NCI-H187 treated with DMSO at 0.1 percent for 48 hours (cell line): ENCODE measurements at places on chromosomes 3 and 15.

DNA sequence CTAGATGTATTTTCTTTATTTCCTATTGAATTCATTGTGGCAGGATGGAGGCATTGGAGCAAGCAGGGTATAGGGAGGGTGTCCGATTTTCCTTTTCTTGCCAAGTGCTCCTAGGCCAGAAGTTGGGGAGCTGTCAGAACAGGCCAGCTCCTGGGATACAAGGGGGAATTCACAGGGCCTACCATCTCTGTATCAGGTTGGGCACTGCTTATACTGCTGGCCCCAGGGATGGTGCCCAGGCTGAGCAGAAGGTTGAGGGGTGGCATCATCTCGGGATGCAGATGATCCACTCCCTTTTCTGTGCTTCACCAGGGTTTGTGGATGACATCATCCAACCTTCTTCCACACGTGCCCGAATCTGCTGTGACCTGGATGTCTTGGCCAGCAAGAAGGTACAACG, 79.5 kb downstream of the PCCB start:
- no peak for DNase-seq

DNA sequence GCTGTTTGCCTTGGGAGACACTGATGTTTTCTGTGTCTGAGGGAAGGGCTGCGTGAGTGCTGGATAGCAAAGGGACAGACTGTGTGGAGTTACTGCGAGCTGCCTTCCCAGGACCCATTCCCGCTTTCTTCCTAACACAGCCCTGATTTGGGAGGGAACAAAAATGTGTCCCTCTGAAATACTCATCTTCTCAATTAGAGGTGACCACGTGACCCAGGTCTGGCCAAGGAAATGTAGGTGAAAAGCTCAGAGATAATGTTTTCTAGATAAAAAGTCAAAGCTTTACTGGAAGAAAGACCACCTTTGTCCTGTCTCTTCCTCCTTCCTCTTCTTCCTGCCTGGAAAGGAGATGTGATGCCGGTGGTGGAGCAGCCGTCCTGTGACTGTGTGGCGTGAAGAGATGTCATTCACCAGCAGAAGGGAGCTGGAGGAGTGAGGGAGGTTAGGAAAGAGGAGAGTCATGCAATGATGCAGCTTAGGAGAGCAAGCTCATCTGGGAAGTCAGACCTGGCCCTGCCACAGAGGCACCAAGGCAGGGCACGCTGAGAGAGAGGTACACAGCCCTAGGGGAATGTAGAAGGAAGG, 105.6 kb downstream of the CHSY1 start:
- DNase-seq: no peak

DNA sequence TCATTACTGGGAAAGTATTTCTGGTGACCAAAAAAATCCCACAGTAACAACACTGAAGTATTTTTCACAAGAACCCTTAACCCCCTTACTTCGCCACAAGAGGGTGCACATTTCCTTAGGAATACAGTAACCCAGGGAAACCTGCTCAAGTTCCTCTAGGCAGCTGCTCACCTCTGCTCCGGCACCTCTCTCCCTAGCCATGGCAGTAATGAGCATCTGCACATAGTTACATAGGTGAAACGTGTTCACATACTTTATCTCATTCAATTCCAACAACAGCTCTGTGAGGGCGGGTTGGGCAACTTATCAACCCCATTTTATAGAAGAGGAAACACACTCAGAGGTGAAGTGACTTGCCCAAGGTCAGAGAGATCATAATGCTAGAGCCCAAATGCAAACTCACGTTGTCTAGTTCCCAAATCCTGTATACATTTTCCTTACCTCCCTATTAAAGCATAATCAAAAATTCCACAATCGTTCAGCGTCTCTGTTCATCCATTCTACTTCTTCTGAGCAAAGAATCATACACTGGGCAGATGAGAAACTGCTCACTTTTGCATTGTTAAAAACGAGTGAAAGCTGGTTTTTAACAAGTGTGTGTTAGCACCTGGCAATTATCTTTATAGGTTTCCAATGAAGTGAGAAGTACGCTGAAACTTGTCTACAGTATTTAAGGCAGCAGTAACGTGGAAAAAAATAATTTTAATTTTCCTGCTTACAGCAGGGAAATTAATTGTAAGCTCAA, 90.7 kb downstream of the IGF2BP2 start:
- DNase-seq: no peak

- DNase-seq: peak; percentile 52
Observed at GRCh38 chr3:57029924-57030323, 30.5 kb upstream of the SPATA12 start.

GRCh38 chr3:196931157-196931556, 11.2 kb downstream of the NCBP2 start:
- DNase-seq: no peak
